ENCODE measurements at places on chromosomes 6 and 20.

GRCh38 chr6:111417181-111417585, 65.8 kb downstream of the REV3L start:
- no peak for DNase-seq

DNA sequence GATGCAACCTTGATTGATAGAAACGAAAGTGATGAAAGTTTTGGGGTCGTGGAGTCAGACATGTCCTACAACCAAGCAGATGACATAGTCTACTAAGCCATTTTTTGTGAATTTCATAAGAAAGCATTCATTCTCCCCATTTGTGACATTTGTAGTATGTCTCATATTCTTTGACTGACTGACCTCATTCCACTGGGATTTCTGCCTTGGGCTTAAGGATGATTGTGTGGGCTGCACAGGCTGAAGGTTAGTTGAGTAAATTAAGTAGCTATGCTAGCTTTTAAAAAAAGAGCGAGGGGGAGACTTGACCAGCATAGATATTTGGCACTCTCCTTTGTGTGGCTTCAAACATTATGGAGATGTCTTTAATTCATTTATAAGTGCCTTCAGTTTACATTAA, 28.9 kb downstream of the STMND1 start:
- DNase-seq = no peak

DNA sequence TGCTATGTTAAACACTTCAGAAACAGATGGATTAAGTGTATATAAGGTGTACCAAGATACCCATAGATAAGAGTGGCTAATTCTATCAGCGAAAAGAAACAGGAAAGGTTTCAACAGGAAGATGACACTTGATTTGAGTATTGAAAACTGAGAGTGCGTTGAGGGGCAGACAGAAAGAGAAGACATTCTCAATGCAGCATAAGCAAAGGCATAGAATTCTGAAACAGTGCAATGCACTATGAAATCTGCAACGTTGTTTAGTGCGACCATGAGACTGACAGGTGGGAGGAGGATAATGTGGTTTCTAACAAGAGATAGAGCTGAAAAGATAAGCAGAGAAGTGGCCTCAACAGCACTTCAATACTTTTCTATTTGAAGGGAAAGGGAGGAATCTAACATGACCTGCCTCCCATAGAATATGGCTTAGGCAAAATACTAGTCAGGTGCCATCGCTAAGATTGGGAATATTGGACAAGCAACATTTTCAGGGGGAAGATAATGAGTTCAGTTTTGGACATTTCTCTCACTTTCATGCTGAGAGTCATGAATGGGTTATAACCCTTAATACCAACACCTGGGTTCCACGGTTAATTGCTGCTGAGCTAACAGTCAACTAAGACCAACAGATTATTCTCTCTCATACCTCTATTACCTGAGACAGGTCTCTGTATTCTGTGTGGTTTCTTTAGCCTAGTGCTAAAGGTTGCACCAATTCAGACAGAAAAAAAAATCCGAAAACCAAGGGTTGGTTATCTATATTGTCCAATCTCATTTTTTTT, 312.9 kb upstream of the ARID1B start:
- no peak for DNase-seq

DNA sequence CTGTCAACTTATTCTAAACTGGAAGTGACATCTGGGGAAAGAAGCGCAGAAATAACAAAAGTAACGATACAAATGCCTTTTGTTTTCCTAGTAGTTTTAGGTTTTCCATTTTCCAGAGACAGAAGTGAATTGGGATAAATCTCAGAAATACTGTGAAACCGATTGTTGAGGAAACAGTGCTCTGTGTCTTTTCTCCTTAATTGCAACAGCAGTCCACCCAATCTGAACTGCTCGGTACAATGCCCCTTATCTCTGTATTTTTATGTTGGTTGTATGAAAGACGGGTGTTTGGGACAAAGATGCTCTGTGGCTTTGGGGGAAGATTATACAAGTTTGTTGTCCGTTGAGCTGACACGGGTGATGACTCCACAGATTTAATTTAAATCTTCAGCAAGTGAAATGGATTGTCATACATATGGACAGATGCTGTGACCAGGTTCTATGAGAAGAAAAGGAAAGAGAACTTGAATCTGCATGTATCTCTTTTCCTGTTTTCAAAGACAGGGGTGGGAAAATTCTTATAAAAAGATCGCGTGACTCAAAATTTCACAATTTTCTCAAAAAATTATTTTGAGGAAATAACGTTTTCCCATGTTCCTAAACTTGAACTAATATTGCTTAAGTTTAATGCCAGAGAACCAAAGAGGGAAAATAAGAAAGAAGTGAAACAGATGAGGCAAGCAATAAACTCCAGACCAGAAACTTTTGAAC, 41.2 kb downstream of the SASH1 start:
- DNase-seq = no peak

DNA sequence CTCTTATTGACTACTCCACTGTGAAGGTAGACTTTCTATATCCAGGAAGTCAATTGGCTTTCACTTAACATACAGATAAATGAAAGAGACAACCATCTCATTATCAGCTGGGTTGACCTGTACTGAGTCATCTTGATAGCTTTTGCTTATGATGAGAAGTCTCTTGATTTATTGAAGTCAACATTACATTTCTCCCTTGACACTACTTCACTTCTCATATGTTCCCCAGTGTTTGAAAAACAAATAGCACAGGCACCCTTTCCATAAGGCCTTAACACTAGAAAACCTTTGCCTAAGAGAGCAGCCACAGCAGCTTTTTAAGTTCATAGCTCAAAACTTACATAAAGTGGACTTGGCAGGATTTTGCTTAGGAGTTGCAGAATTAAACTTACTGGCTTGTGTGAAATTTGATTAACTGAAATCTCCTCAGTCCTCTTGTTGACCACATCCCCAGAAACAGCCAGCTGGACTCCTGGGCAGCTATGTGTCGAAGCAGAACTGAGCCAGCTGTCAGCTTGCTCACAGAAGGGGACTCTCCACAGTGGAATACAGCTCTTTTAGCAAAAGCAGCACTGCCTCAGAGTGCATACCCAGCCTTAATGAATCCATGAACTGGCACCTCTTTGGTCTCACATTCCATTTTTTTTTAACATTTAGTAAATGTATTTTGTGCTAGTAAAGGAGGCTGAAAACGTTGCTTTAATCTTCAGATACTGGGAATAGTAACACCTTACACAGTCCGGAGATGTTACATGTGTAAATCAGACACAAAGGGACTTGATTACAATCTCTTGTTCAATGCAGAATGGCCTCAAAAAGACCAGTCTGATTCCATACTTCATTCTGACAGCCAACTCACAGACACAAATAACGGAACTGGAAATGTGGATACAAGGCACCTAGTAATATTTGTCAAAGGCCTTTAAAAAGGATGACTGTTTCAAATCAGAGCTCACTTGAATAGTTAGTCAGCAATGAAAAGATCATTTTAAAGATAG, 1532.7 kb downstream of the HACE1 start:
- no peak for DNase-seq

- DNase-seq = no peak
Observed at GRCh38 chr6:34860776-34861175, 27.1 kb downstream of the TAF11 start.

All from activated CD4-positive, alpha-beta T cell treated with anti-CD3 and anti-CD28 coated beads for 1 hour (primary cell).